ENCODE measurements at places on chromosomes 1 and 21.

GRCh38 chr1:193013005-193013404 is 46.2 kb downstream of the UCHL5 start:
- DNase-seq: peak; percentile 33

- DNase-seq: no peak
Measured at GRCh38 chr1:201982082-201982622, 296 bp upstream of the RNPEP start.

GRCh38 chr1:198493329-198493728 is 47.2 kb downstream of the ATP6V1G3 start:
- no peak for DNase-seq

DNA sequence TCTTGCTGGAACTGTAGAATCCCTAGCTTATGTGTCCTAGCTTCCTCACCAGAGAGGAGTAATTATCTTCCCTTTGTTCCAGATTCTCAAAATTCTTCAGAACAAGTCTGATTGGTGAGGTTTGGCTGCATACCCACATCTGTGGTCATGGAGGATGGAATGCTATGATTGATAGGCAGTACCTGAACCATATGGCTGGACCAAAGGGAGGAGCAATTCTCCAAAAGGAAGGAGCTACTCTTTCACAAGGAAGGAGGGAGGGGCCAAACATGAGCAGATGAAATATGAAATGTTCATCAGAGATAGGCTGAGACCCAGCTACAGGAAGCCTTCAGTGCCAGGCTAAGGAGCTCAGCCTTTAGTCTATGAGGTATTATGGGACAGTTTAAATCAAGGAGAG is 5.0 kb upstream of the RNF19B start:
- DNase-seq: no peak

- no peak for DNase-seq
Measured at GRCh38 chr21:43994085-43994484, 18.0 kb upstream of the TRAPPC10 start.

- DNase-seq: no peak
Measured at GRCh38 chr1:110606657-110607535, 738 bp upstream of the KCNA2 start.

DNA sequence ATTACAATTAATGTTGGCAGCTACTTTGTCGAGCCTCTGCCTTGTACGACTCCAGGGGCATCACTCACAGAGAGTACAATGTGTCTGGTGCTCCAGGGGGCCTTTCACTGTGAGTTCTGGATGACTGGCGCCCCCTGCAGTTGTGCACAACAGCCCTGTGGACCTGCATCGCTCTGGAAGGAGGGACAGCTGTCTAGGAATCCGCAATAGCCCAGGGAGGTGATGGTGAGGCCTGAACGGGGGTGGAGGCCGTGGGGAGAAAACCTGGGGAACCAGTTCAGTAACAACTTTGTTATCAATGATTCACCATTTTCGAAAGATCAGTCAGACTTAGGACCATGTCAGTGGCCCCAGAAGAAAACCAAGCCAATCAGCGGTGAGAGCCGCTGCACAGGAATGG is 189.1 kb downstream of the KAZN start:
- DNase-seq: no peak

- no peak for DNase-seq
Measured at GRCh38 chr1:111223126-111223685, 4.3 kb upstream of the CHI3L2 start.

GRCh38 chr1:171472183-171472647 is 13.1 kb upstream of the PRRC2C start:
- no peak for DNase-seq
